Fibroblast of skin of left biceps (primary cell): ENCODE measurements at places on chromosomes 2 and 18.
A peak's percentile ranks its signal among the peaks of the same experiment; 100 is the strongest.

DNA sequence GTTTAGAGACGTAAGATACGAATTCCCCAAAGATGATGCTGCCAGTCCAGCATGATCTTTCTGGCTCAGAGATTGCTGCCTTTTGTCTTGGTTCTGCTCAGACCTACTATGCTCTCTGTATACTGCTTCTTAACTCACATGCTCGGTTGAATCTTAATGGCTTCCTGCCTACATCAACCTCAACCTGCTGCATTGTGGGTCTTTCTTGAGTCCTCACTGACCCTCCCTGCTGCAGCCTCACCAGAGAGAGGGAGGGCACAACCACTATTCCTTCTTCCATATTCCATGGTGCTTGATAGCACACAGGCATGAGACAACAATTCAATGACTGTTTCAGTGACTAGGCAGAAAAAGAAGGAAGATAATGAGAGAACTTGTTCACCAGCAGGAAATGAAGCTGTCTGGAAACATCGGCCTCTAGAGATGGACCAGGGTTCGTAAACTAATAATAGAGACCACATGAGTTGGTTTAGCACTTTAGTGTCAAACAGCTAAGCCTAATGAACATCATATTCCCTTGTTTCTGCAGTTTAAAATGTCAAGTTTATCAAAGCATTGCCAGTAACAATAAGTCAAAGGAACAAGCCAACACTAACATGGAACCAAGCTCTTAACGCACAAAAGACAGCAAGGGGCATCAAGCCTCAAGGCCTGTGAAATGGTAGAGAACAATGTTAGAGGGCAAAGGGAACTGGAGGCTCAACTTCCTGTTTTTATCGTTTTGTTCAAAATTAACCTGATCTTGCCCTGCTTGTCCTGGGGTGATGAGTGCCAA lies 333.9 kb downstream of the PDE11A start:
- no peak for DNase-seq

- no peak for DNase-seq
Observed at GRCh38 chr2:108236676-108237335, 3.0 kb upstream of the SULT1C3 start.

GRCh38 chr2:164044622-164045021 lies 308.8 kb upstream of the FIGN start:
- DNase-seq: no peak

DNA sequence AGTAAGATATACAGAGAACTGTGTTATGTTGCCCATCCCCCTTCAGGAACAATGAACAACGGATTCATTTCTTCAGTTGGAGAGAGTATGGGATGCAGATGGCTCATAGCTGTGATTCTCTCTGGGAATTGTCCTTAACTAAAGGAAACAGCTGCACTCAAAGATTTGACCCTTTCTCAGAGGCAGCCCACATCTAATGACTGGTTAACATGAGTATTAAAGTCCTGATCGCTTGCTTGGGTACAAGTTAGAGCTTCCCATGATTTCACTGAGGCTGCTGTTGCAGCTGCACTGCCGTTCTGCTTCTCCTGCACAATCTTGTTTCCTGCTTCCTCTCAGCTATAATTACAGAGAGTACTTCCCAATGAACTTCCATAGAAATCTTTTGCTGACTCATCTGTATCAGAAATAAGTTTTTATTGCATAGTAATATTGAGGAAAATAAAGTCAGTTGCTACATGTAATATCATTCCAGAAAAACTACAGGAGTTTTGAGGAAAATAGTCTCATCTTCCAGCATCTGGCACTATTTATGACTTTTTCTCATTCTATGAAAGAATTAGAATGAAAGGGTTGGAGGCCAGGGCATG lies 12.8 kb upstream of the SCN9A start:
- no peak for DNase-seq

GRCh38 chr2:65576861-65577601 lies 144.6 kb upstream of the SPRED2 start:
- peak; percentile 83 for DNase-seq

DNA sequence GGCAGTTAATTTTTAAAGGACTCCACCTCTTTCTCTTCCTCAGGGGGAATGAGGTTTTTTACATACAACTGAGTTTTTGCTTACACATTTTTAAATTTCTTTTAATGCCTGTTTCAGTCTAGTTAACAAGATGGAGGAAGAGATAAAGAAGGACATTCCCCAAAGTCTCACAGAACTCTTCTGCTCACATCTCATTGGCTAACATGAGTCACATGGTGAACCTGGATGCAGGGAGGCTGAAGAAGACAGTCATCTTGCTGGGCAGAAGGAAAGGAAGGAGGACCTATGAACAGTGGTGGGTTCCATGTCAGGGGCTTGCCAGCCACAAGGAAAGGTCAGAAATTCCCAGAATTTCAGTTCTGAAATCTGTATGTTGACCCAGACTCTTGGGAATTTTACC lies 10.4 kb upstream of the ST8SIA5 start:
- no peak for DNase-seq

- DNase-seq: no peak
Observed at GRCh38 chr2:56318147-56318546, 134.4 kb downstream of the CCDC85A start.

DNA sequence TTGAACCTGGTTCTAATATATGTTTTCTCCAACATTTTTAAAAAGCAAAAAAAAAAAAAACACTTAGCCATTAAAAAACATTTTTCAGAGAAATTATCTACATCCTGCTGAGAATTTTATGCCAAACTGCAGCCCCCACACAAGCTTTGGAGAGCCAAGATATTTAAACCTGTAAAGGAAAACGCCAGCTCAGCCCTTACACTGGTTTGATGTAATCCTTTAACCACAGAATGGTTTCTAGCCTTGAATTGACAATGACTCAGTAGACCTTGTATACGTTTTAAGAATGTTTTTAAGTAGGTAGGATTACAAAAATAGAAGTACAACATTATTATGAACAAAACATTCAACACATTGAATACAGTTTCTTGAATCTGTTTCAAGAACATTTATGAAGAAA lies 113.6 kb downstream of the BABAM2 start:
- DNase-seq: peak; percentile 79

DNA sequence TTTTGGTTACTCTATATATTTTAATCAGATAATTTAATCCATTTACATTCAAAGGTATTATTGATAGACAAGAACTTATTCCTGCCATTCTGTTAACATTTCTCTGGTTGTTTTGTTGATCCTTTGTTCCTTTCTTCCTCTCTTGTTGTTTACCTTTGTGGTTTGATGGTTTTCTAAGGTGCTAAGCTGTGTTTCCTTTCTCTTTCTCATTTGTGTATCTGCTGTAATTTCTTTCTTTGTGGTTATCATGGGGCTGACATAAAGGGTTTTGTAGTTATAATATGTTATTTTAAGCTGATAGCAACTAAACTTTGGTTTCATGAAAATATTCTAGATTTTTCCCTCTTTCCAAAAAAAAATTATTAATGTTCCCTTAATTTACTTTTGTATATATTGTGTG lies 179.2 kb downstream of the NDUFA10 start:
- no peak for DNase-seq

DNA sequence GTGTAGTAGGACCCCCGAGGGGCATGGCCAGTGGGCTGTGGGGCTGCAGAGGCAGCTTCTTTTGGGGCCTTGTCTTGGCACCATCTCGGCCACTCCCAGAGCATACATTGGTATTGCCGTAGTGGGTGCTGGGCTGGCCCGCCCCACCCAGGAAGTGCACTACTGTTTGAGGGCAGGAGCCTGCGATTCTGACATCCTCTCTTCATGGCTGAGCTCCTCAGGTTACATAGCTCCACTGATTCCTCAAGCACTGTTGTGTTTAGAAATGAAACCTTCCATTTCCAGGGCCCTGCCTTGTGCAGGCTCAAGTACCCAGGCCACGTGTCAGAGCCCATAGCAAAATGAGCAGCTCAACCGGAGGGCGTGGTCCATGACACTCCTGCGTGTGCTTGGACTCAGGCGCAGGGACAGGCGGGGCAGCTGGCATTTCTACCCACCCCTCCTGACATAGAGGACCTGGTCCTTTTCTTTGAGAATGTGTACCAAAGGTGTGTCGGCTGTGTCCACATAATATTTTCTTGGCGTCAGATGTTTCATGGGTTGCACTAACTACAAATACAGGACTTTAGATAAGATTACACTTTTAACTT lies 67.9 kb downstream of the DGKD start:
- DNase-seq: no peak

GRCh38 chr2:15302154-15302553 lies 259.0 kb downstream of the NBAS start:
- no peak for DNase-seq

- no peak for DNase-seq
Observed at GRCh38 chr2:1881502-1881901, 137.2 kb upstream of the PXDN start.

- DNase-seq: no peak
Observed at GRCh38 chr2:218745559-218746469, 35.2 kb downstream of the TTLL4 start.

- no peak for DNase-seq
Observed at GRCh38 chr18:34491719-34492118, 218.4 kb upstream of the DTNA start.

DNA sequence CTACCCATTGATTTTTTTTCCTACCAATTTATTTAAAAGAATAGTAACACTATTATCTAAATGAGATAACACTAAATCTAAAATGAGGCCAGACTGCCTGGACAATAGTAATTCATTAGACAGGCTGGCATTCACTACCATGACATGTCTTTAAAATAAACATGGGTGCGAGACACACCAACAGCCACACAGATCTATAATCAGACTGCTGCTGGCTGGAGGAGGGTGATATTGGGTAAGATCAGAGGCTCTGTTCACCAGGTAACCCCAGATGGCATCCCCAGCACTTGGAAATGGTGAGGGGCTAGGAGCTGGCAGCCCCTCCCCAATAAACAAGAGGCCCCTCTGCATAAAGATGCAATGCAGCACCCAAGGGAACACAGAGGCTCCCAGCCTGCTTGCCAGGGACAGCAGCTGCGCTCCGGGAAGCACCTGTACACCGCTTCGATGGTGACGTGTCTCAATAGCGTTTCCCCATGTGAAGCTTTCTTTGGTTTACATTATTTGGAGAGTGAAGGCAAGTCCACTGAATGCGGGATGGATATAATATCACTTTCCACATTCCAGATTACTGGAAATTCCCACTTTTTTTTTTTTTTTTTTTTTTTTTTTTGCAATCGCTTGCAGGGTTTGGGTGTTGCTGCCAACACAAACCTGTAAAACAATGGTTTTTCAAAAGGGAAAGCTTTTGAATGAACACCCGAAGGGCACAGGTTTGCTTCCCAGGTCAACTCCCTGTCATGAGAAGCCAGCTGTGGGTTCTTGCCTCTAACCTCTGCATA lies 159.0 kb downstream of the ZNF516 start:
- DNase-seq: no peak

DNA sequence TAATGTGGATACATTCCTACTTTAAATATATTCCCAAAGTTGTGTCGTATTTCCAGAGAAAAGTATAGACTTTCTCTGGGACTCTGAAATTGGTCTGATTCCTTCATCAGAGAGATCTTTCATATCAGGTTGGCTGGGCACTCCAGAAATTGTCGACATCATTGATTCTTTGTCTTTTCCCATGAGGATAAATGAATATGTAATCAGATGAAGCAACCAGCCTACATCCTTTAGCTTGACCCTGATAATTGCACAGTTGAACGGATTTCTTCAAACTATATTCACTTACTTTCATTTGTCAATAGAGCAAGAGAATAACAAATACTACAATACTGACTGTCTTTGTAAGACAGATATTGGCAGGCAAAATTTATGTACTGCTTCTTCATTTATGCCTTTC lies 680.2 kb upstream of the LRRTM4 start:
- no peak for DNase-seq

DNA sequence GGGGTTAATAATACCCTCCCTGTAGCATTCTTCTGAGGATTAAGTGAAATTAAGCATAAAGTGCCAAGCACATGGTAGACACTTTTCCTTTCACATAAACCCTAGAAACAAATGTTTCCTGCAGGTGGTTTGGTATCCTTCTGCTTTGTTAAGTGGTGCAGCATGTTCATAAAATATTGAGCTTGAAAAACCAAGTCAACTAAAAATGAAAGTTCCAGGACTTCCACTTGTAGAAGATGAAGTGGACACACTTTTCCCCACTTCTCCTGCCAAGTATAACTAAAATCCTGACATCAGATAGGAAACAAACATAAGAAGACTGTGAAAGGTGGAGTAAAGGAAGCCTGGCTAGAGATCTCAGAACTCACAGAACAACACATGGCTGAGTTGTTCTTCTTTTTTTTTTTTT lies 90.5 kb downstream of the COLEC12 start:
- DNase-seq: no peak

DNA sequence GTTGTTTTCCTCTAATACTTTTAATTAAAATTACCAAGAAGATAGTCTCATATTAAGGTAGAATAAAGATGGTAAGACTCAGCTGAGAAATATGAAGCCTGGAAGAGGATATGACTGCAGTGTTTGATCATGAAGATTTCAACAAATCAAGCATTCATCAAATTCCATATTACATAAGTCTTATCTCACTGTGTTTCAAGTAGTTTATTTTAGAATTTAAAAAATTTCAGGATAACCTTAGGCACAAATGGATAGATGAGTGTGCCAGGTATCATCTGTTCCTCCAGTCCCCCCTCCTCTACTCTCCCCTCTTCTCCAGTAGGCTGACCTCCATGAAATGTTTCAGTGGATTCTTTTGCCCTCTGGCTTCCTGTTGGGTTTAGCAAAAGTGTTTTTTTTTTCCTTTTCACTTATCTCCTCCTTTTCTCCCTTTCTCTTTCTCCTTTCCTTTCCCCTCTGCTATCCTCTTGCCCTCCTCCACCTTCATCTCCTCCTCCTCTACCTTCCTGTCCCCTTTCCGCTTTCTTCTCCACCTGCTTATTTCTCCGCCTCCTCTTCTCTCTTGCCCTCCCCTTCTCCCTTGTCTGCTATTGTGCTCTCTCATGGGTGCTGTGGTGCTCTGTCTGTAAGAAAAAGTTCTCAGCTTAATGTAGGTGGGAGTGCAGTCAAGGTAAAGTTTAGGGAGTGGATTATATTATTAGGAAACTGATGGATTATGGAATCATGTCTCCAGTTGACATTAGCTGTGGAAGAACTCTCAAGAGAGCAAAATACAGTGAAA lies 72.8 kb downstream of the ABI2 start:
- DNase-seq: no peak
